ENCODE measurements at places on chromosomes 12 and 14. TPM values are rescaled to one million over a fixed set of nuclear protein-coding genes. Genes with fewer than 3 reads are reported as not detected.

The KCNC2 gene
- total RNA-seq = 7.5 TPM

The TMED10 gene
- 301 TPM for total RNA-seq

The SMARCD1 gene
- 115 TPM for total RNA-seq

The GAS2L3 gene
- total RNA-seq = 36.3 TPM

The NID2 gene
- 111 TPM for total RNA-seq

The IFNG gene
- not detected for total RNA-seq

The MYO1H gene
- 0.82 TPM for total RNA-seq

The SNAPC1 gene
- total RNA-seq = 9.2 TPM

The ESPL1 gene
- total RNA-seq = 6.7 TPM

The SUDS3 gene
- total RNA-seq = 58.2 TPM

The PPP1R1A gene
- 8.8 TPM for total RNA-seq

The CCDC196 gene
- total RNA-seq = not detected

The CHPT1 gene
- total RNA-seq = 24.7 TPM

The EPYC gene
- total RNA-seq = not detected

The OR4E2 gene
- total RNA-seq = not detected

The TPH2 gene
- total RNA-seq = not detected

The AKAP3 gene
- total RNA-seq = 0.99 TPM

The CRACR2A gene
- 2.7 TPM for total RNA-seq

The FAM181A gene
- not detected for total RNA-seq

The GALNT8 gene
- total RNA-seq = 10.1 TPM

The LMO3 gene
- 31.8 TPM for total RNA-seq

The STYK1 gene
- total RNA-seq = 1.2 TPM

The GPR137C gene
- 42.0 TPM for total RNA-seq

The DNAJC22 gene
- 1.4 TPM for total RNA-seq

The KIAA0586 gene
- 38.5 TPM for total RNA-seq

The DPPA3 gene
- total RNA-seq = not detected

The ZDHHC22 gene
- total RNA-seq = 5.6 TPM

The HSPB8 gene
- total RNA-seq = 26.3 TPM

The DPF3 gene
- 34.4 TPM for total RNA-seq

The PARP2 gene
- total RNA-seq = 21.3 TPM

The RNASE3 gene
- not detected for total RNA-seq

The SLC8A3 gene
- total RNA-seq = 12.2 TPM

The SALL2 gene
- 35.7 TPM for total RNA-seq

The RD3L gene
- 12.0 TPM for total RNA-seq

The SERPINA3 gene
- 0.99 TPM for total RNA-seq

The KLRC1 gene
- total RNA-seq = 0.27 TPM

The GLIPR1L2 gene
- 4.5 TPM for total RNA-seq

The NRIP2 gene
- 3.7 TPM for total RNA-seq

The BAZ2A gene
- 65.9 TPM for total RNA-seq

The GYS2 gene
- total RNA-seq = not detected

The NYNRIN gene
- 47.5 TPM for total RNA-seq

The RERG gene
- 23.4 TPM for total RNA-seq

The DBX2 gene
- 0.22 TPM for total RNA-seq

The CPNE6 gene
- 5.9 TPM for total RNA-seq

The SYNDIG1L gene
- 0.60 TPM for total RNA-seq

The WDHD1 gene
- 12.3 TPM for total RNA-seq

The ZC3H10 gene
- 9.2 TPM for total RNA-seq

The KRT3 gene
- total RNA-seq = 5.7 TPM

The ADAMTS20 gene
- 1.6 TPM for total RNA-seq

The USP44 gene
- total RNA-seq = 2.2 TPM

The MIPOL1 gene
- total RNA-seq = 45.7 TPM

The RASAL1 gene
- total RNA-seq = 2.9 TPM

The GSC gene
- total RNA-seq = 2.0 TPM

The HPD gene
- 0.77 TPM for total RNA-seq

The APOF gene
- not detected for total RNA-seq
